Activated T-helper 1 cell treated with anti-CD3 and anti-CD28 coated beads, Interleukin-2, amount 50 U/mL, for 16 hours (primary cell): ENCODE measurements at places on chromosomes 1 and 21.

DNA sequence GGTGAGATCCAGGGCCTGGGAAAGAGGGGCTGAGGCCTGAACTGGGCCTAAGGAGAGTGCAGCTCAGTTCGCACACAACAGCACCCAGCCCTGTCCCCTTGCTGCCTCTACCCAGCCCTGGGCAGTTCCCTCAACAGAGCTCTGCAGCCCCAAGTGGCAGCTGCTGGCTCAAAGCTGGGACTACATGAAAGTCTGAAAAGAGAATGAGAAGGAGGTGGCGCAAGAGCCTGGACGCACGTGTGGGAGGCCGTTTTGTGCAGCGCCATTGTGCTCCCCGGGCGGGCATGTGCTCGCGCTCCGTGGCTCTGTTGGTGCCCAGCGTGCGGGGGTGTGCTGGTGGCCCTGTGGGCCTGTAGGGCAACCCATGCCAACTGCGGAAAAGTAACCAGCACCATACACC, 10.3 kb downstream of the GPR37L1 start:
- no peak for DNase-seq

DNA sequence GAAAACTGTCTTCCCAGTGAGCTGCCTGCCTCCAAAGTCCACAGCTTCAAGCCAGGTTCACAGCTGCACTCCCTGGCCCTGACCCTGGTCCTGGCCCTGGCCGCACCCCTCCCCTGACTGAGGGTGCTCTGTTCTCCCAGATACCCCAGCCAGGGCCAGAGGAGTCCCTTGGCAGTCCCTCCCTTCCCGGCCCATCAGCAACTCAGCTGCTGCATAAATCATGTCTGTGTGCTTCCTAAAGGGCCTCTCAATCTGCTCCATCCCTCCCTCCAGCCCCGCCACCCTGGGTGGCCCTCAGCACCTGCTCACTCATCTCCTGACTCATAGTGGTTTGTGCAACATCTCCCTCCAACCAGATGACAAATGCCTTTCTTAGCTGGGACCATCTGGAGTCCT, 24.8 kb upstream of the C1orf174 start:
- no peak for DNase-seq

DNA sequence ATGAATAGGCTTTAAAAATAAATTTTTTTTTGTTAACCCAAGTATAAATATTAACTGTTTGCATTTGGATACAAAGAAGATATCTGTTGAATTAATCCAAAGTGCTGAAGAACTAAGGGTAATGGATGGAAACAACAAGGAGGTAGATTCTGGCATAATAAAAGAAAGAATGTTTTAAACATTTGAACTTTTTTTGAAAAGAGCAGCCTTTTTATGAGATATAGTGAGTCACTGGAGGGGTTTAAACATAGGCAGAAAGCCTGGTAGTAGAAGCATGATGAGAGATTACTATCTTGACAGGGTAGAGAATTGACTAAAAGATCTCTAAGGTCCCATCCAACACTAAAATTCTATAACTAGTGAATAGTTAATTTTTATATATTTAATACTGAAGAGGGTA, 2.7 kb downstream of the MIER1 start:
- DNase-seq, result no peak

DNA sequence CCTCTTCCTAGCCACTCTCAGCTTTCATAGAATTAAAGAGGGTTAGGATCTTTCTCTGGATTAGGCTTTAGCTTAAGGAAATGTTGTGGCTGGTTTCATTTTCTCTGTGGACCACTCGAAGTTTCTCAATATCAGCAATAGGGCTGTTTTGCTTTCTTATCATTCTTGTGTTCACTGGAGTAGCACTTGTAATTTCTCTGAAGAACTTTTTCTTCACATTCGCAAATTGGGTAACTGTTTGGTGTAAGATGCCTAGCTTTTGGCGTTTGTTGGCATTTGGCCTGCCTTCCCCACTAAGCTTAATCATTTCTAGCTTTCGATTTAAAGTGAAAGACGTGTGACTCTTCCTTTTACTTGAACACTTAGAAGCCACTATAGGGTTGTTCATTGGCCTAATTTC, 210.8 kb upstream of the PROX1 start:
- DNase-seq, result no peak

DNA sequence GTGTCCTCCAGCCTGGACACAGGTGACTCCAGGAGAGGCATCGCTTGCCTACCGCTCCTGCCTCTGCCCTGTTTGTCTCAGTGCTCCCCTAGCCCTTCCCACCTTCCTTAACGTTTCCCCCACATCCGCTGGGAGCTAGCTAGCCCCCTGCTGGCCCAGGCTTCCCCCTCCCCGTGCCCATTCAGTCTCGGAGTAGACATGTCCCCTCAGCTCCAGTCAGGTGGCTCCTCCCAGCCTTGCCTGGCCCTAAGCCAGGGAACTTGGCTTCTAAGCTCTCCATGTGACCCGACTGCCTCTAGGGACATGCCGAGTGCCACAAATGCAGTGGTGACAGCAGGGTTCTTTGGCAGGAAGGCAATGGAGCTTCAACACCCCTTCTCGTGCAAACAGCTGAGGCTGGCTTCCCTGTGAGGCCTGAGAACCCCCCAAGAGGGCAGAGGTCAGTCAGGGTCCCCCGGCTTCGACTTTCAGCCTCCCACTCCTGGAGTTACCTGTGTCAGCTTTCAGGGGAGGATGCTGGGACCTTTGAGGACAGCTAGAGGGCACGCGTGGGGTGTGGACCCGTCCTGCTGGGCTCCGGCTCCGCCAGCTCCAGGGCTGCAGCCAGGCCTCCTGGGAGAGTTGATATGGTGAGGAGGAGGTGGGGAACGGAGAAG, 16.2 kb downstream of the DRAXIN start:
- no peak for DNase-seq

- no peak for DNase-seq
Measured at GRCh38 chr1:203492748-203493130, 1.2 kb upstream of the OPTC start.

DNA sequence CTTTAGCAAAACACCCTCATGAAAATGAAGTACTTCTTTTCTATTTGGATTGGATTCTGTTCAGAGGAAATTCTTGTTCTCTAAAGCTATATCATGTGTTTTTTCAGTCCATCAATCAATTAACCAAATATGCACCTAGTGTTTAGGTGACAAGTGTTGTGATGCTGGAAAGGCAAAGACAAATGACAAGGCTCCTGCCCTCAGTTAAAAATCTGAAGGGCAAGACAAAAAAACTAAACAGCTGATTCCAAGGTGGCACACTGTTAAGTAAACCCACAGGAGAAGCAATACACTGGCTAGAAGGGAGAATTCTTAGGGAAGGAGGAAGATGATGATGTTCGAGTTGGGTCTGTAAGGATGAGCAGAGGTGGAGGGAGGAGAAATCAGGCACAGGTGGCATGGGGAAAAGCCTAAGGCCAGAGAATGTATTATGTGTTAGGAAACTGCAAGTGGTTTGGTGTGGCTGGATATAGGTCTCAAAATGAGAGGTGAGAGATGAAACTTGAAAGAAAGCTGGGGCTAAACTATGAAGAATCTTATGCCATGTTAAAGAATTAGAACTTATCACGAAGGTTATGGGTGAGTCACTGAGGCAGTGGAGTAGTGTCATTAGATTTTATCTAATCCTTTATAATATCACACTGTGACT, 51.8 kb upstream of the GFI1 start:
- DNase-seq, result no peak

- no peak for DNase-seq
Measured at GRCh38 chr1:81578867-81579266, 221.9 kb upstream of the ADGRL2 start.

GRCh38 chr21:46096596-46097335, 1.1 kb upstream of the COL6A2 start:
- DNase-seq, result no peak
